ENCODE measurements at places on chromosomes 7 and 10.

DNA sequence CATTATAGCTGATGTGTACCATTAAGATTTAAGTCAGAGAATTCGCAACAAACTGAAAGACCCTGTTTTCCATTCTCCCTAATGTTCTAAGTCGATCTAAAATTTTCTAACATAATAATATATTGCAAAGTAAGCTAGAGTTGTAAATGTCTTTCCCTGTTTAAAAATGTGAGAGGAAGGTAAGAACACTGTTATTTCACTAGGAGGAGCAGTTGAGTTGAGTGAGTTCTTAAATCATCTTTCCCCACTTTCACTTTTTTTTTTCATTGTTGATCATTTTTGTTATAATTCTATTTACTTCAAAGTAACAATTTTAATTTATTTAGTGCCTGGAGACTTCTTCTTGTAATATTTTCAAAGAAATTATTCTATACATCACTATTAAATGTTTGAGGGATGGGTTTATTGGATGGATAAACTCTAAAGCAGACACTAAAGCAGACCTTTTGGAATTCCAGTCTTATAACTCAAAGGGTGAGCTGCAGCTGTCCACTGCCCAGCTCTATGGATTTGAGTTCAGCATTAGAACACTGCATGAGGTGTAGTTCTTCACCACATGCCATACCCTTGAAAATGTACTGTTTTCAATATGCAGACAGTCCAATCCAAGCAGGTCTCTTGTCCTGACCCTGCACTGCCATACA lies 181.3 kb upstream of the FZD1 start:
- no peak for DNase-seq

DNA sequence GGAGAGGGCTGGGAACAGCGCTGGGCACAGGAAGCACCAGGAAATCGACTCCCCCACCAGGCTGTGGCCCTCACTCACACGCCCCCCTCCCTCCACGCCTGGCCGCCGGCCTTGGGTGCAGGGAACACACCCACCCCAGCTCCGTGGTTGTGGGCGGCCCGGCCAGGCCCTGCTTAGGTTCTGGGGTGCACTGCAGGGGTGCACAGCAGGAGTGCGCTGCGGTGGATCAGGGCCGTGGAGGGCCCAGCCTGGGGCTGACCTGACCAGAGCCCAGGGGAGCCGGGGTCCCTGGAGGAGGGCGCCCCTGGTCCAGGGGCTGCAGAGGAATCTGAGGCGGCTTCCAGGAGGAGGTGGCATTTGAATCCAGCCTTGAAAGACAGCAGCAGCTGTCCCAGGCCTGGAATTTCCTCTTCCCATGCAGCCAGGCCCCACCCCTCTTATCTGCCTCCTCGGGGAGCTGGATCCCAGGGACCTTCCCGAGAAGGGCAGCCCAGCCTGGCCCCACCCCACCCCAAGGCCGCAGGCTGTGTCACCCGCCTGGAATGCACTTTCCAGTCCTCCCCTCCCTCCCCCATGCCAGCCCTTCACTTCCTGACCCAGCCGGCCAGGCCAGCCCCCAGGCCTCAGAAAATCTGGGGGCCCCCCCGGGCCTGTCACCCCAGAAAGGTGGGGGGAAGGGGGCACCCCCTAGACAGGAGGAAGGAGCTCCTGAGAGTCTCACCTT lies 18.4 kb upstream of the PDGFA start:
- no peak for DNase-seq

- no peak for DNase-seq
These were observed 1.6 kb downstream of the ZRANB1 start for GRCh38 chr10:124943301-124944092.

DNA sequence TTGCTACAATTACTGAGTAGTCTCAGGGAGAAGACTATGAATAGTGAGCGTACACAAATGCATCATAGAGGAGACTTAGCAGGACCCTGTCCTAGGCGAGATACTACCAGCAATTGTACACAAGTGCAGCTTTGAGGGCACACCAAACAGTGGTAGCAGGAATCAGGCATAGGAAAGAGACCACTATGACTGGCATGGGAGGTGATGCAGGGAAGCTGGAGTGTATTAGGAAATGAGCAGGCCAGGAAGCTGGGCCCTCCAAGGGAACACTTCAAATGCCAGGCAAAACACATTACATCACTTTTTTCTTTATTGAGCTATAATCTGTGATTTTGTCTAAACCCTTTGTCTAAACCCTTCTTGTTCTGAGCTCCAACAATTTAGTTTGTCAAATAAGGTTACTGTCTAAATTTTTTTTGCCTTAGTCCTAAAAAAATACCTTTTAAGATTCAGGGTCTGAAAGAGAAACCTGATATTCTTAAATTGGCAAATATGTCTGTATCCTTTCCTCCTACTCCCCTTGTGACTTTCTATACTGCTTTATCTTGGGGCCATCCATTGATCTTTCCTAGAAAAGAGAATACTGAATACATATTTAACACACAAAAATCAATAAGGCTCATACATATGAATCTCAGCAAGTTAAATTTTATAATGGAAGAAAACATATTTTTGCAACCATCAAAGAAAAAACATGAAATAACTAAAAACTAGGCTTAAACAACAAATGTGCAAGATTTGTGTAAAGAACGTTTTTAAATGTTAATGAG lies 193.8 kb upstream of the PHYHIPL start:
- DNase-seq: no peak

DNA sequence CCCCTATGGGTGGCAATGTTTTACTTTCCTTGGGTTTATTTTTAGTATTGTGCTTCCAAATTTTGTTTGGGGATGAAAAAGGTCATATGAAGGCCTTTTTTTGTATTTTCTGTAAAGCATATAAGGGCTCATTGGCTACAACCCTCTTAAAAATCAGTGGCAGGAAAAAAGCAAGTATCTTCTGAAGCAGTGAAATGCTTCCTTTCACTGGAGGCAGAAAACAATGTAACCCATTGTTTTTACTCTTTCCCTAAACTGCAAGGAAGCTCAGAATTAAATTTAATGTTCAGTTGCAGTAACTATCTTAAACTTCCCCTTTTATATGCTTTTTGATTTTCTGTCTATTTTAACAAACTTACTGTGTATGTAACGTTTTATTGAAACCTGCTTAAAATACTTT lies 148.7 kb upstream of the LYZL1 start:
- no peak for DNase-seq

DNA sequence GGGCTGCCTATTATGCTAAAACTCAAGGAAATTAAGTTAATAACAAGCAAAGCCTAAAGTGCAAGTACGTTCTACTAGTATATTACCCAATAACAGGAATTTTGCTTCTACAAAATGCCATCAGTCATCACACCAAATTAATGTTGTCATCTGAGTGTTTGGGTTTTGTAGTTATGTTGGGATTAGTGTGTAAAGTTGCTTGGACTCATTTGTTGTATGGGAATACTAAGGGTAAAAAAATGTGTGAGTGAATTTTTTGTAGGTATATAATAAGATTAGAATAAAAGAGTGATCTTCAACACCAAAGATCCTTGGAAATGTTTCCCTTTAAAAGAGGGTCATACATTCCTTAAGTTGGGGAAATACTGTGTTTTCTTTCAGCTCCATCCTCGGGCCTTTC lies 38.6 kb downstream of the NRP1 start:
- no peak for DNase-seq

GRCh38 chr10:110615057-110615747 lies 28.9 kb upstream of the RBM20 start:
- DNase-seq: no peak

- no peak for DNase-seq
These were observed 67.2 kb downstream of the RAMP3 start for GRCh38 chr7:45224832-45225231.

DNA sequence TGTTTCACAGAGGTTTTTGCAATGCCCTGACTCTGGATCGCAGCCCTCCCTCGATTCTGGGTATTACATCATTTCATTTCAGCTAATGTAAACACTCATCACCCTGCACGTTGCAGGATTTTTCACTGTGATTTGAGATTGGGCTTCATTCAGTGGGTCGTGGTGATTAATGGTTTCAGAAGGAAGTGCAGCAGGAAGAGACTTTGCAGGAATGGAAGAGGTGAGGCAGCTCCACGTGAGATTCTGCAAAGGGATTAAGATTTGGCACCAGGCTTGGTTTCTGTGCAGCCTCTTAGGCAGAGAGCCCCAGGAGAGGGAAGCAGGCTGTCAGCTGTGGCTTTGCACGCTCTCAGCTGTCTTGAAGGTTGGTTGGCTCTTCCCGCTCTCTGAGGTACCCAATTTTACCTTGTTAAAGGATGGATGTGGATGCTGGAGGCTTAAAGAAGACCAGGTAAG lies 95.2 kb downstream of the PLCE1 start:
- peak; percentile 14 for DNase-seq

GRCh38 chr10:55330486-55330885 lies 529.5 kb upstream of the PCDH15 start:
- DNase-seq: no peak

GRCh38 chr10:31836569-31837406 lies 91.8 kb downstream of the ARHGAP12 start:
- DNase-seq: no peak

- peak; percentile 72 for DNase-seq
These were observed 113.3 kb upstream of the CREB5 start for GRCh38 chr7:28298870-28299518.

- DNase-seq: peak; percentile 88
These were observed 149.8 kb downstream of the AMPH start for GRCh38 chr7:38481401-38481800.

DNA sequence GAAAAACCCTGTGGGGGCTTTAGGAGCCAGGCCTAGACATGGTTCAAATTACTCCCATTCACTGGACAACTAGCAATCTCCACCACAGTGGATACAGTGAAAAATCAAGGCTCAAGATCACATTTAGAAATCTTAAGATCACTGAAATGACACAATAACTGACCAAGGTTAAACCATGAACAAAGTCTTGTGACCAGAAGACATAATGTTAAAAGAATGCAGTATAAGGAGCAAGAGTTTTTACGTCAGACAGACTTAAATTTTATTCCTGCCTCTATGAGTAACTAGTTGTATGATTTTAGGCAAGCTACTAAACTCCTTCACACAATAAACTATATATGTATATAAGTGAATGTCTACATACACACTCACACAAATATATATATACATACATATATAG lies 68.5 kb downstream of the MICU1 start:
- DNase-seq: no peak

GRCh38 chr7:42687211-42688055 lies 224.4 kb downstream of the C7orf25 start:
- no peak for DNase-seq

DNA sequence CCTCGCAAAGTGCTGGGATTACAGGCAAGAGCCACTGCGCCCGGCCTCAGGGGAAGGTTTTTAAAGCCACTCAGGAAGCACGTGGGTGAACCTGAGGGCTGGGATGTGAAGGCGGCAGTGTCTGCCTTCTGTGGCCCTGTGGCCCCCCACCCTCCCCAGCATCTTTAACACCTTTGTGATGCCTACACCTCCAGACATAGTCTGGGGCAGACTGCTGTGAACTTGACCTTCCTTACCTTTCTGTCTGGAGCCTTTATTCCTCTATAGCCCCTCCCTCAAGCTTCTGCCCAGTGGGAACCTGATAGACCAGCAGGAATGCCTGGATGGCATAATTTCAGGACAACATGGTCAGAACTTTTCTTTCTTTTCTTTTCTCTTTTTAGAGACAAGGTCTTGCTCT lies 550.2 kb downstream of the GALNT17 start:
- no peak for DNase-seq
